Frontal cortex (tissue), 4 donors: ENCODE measurements at places on chromosomes 1 and 21. TPM values are rescaled to one million over a fixed set of nuclear protein-coding genes. Genes with fewer than 3 reads are reported as not detected.

The LCE7A gene
- not detected for total RNA-seq

The AGBL4 gene
- 3.3 TPM for total RNA-seq

The LINGO4 gene
- not detected for total RNA-seq

The SYCP1 gene
- not detected for total RNA-seq

The RBM34 gene
- total RNA-seq, result 58.7 TPM

The OR2L2 gene
- 0.41 TPM for total RNA-seq

The NECTIN4 gene
- not detected for total RNA-seq

- no peak for DNase-seq
Measured at GRCh38 chr1:100455478-100456072, 82.4 kb upstream of the GPR88 start.

GRCh38 chr1:53080041-53080440 lies 18.0 kb downstream of the PODN start:
- DNase-seq, result no peak

GRCh38 chr1:37306461-37306860 lies 167.9 kb upstream of the ZC3H12A start:
- DNase-seq, result no peak

- no peak for DNase-seq
Measured at GRCh38 chr1:12692967-12693782, 22.7 kb upstream of the AADACL3 start.

DNA sequence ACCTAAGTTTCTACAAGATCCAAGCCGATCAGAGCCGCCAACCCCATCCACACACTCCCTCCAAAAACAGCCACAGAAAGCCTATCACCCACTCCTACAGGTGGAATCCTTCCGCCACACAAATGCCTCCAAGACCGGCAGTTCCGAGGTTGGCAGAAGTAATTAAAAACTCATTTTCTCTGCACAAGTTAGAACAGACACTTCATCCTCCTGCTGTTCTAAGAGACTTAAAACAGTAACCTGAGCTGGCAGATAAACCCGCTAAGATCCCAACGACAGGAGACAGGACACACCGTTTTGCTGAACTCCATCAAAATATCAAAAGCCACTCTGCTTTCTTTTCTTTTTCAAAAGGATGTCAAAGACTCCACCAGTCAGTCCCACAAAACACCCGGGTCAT lies 2.8 kb downstream of the SSBP3 start:
- DNase-seq, result no peak

DNA sequence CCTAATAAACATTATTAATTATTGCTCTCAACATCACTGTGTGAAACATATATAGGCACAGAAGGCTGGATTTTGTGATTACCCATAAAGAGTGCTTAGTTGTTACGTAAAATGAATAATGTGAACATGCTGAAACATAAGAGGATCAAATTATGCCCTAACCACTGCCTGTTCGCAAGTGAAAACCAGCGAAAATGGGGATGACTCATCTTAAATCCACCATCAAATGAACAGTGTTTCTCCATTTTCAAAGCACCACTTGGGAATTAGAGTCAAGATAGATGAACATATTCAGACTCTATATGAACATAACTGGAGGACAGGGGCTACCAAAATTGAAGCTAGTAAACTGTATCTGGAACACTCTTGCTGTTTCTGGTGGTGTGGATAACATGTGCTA lies 386.2 kb downstream of the HHIPL2 start:
- DNase-seq, result no peak

- no peak for DNase-seq
Measured at GRCh38 chr1:202821467-202821866, 10.7 kb downstream of the PCAT6 start.

- DNase-seq, result no peak
Measured at GRCh38 chr1:109878531-109879104, 32.0 kb upstream of the CSF1 start.

DNA sequence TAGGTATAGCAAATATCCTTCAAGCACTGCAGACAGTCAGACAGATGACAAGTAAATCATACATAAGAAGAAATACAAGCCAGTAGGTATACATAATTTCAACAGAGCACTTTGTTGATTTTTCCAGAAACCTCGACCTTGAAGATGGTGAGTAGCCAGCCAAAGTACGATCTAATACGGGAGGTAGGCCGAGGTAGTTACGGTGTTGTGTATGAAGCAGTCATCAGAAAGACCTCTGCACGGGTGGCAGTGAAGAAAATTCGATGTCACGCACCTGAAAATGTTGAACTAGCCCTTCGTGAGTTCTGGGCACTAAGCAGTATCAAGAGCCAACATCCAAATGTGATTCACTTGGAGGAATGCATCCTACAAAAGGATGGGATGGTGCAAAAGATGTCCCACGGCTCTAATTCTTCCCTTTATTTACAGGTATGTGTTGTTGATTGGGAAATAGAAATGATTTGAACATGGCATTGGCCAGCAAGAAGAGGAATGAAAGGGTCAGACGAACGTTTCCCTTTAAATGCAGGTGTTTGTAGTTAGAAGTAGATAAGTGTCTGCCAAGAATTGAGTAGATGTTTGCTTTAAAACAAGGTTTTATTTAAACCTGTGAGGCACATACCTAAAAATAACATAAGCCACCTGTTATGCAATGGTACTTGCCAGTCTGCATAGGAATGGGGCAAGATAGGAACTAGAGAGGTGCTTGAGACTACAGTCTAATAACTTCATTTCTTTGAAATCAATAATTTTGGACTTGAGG lies 2.7 kb downstream of the PDIK1L start:
- no peak for DNase-seq

GRCh38 chr1:172140072-172140471 lies 280.4 kb upstream of the C1orf105 start:
- DNase-seq, result no peak

GRCh38 chr21:46226146-46226545 lies 2.4 kb downstream of the LSS start:
- no peak for DNase-seq

GRCh38 chr21:25994758-25995163 lies 175.8 kb downstream of the APP start:
- DNase-seq, result no peak

- no peak for DNase-seq
Measured at GRCh38 chr21:35652196-35652595, 408.1 kb downstream of the SETD4 start.

GRCh38 chr1:207145401-207146058 lies 41.5 kb downstream of the C4BPA start:
- DNase-seq, result no peak

DNA sequence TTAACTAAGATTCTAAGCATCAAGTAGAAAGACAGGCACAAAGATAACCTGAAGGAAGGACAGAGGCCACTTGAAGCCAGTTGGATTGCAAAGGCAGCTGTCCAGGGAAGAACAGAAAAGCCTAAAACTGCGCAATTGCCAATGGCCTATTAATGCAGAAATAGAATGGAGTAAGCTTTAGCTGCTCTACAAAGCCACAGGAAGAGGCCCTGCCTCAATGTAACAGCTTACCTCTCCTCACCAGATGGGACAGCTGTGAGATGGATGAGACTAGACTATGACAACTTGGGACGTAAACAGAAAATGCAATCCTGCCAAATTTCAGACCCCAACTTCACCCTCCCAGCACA lies 176.5 kb downstream of the EIF4G3 start:
- DNase-seq, result no peak

DNA sequence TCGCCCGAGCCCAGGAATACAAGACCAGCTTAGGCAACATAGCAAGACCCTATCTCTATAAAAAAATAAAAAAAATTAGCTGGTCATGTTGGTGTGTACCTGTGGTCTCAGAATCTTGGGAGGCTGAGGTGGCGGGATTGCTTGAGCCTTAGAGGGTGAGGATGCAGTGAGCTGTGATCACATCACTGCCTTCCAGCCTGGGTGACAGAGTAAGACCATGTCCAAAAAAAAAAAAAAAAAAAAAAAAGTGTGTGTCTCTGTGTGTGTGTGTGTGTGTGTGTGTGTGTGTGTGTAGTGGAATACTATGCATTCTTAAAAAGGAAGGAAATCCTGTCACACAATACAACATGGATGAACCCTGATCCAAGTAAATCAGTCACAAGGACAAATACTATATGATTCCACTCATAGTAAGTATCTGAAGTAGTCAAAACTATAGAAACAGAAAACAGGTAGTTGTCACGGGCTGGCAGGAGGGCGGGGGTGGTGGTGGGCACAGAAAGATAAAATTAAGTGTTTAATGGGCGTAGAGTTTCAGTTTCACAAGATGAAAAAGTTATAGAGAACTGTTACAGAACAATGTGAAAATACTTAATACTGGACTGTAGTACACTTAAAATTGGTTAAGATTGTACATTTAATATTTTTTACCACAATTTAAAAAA lies 47.8 kb downstream of the SELENOF start:
- DNase-seq, result no peak

GRCh38 chr1:26761217-26761616 lies 26.5 kb upstream of the PIGV start:
- DNase-seq, result no peak

DNA sequence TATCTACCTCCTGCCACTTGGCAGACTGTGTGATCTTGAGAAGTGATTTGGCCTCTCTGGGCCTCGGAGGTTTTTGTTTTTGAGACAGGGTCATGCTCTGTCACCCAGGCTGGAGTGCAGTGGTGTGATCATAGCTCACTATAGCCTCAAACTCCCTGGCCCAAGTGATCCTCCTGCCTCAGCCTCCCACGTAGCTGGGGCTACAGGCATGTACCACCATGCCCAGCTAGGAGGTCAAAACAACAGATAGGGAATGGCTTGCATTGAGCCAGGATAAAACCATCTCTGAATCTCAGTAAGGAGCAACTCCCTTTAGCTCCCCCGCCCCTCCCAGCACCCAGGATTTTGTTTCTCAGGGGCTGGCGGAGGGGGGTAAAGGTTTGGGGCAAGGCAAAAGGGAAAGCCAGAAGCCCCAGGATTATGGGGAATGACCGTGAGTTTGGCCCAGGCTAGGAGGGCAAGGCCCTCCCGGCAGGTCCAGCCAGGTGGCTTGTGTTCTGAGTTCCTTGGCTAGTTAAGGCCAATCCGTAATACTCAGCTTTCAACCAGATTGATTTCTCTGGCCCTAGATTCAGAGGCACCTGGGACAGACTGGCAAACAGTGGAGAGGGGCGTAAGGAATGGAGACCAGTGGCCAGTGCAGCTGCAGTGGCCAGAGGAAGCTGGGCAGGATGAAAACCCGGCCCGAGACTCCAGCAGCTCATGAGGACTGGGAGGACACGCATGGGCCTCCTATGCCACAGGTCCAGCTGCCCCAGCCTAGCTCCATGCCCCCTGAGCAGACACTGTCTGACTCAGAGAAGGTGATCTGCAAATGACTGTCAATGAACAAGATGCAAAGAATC lies 130.1 kb downstream of the DMRTB1 start:
- DNase-seq, result no peak

GRCh38 chr1:58887059-58887458 lies 103.2 kb upstream of the JUN start:
- no peak for DNase-seq

DNA sequence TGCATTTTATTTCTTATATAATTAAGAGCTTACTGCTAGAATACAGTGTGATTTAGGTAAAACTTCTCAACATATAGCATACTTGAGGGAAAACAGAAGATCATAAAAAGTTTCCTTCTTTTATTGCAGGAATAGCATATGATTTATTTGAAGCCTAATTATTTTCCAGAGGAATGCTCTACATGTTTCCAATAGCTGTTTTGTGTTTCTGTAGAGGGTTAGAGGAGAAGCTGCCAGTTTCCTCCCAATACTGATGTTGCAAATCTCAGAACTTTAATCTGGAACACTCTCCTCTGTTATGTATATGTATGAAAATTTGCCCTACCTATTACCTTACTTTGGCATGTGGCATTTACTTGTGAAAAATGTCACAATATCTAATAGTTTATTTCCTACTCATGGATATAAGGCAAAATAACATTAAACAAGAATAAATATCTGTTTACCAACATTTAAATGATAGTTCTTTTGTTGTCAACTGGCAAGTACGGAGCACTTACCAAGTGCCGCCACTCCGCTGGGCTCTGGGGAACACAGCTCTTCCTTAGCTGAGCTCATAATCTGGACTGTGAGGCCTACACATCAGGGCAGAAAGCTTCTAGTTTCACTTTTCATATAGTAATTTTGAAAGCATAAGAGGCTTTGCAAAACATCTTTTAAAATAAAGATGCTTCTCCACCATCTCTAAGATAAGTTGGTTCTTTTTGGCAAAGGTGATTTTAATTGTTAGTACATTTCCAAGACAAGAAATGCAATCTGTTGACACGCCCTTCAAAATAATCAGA lies 239.8 kb upstream of the C1orf105 start:
- no peak for DNase-seq

DNA sequence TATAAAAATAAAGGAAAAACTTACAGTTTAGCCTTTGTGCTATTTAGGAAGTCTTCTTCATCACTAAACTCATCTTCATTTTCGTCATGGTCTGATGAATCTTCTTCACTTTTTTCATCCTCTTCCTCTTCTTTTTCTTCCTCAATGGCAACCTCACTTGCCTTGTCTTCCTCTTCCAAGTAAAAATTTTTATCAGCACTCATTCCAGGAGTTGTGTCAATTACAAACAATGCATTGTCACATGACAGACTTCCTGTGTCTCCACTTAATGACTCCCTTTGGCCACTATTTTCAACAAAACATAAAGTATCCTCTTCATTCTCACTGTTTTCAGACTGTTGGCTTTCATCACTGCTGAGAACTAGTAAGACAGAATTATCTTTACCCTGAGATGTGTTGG lies 2.8 kb downstream of the DNTTIP2 start:
- no peak for DNase-seq

DNA sequence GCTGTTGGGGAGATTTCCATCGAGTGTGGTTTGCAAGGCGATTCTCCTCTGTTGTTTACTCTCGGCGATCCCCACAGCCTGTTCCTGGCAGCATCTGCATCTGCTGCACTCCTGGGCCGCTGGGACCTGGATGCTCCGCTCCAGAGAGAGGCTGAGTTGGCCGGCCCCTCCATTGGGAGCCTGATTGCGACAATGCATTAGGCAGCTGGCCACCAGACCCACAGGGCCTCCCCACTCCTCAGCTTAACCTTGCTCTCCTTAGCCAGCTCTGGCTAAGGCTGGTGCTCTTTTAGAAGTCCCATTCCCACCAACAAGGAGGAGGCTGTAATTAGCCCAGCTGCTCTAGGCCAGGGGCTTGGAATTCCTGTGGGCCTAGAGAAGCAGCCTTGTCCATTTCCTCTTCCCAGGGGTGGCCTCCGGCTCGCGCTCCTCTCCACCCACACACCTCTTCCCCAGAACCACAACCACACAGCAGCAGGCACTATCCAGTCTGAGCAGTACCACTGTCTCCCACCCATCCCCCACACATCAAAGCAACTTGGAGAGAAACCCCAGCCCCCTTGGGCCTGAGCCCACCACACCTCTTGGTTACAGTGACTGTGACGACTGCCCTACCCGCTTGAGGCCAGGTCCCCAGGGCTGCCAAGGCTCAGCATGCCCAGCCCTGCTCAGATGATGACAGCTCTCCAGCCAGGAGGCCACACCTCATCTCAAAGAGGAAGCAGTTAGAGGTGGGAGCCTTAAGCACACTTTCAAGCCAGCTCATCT lies 193.8 kb upstream of the EDN2 start:
- DNase-seq, result no peak

DNA sequence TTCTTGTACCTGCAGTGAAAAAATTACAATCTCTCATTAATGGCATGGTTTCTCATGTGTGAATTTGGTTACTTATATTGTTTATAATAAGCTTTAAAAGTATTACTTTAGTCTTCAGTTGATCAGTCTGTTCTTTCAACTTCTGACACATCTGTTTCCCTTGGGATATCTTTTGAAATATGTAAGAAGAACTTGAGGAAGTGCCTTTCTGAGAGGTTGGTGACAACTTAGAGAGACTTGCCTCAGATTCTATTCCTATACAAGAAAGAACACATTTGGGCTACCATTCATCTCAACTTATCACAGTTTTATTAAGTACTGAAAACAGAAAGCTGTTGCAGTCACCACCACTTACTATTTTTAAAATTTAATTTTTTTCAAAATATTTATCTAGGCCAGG lies 8.1 kb downstream of the AKNAD1 start:
- DNase-seq, result no peak
